Mucosa of descending colon (tissue), 3 donors: ENCODE measurements at places on chromosomes 5 and 9. TPM values are rescaled to one million over a fixed set of nuclear protein-coding genes. Genes with fewer than 3 reads are reported as not detected.
A peak's percentile ranks its signal among the peaks of the same experiment; 100 is the strongest.

GRCh38 chr5:139262742-139263445 is 30.6 kb upstream of the MATR3 start:
- DNase-seq, result peak; percentile 85

DNA sequence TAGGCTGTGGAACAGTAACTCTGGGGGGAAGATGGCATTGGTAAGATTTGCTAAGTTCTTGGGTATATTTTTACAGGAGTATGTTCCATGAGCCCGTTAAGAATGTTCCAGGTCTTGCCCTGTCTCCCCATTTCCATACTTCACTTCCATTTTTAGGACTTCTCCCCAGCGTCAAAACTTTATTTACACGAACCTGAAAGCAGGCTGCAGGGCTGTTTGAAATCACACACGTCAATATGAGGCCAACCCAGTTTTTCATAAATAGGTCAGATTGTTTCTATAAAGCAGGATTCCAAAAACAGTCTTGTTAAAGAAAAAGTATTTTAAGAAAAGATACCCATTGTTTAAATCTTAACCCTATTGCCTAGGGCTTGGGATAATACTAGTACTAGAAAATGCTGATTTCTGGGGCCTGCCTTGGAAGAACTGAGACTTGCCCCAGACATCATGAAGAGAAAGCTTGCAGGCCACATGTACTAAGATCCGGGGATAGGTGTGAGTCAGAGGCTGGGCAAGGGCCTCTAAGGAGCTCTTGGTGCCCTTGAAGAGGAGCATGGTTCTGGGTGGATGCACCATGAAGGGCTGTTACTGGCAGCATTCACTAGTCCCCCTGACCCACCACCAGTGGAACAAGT is 24.2 kb downstream of the TRIO start:
- DNase-seq, result no peak

DNA sequence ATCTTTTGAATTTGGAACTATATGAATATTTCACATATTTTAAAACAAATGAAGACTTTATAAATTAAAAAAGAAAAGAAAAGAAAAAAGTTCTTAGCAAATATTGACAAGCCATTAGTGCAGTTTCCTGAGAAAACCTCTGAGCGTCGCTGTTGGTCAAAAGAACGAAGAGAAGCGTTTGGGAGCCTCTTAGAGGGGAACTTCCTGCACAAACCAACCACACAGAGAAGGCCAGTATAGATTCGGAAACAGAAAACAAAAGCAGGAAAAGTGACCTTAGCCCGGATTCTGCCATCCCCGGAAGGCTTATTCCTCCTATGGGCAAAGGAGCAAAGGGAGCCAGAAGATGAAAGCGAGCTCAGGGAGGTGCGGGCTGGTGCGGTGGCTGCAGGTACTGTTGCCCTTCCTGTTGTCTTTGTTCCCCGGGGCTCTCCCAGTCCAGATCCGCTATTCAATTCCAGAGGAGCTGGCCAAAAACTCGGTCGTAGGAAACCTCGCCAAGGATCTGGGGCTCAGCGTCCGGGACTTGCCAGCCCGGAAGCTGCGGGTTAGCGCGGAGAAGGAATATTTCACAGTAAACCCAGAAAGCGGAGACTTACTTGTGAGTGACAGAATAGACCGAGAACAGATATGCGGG is at the start of gene PCDHGB2:
PCDHGB2 (plus strand) TSS at position 205 of the 637 bp plus-strand sequence; CDS start at position 347, 142 bp downstream.
- no peak for DNase-seq

- DNase-seq, result peak; percentile 85
These were observed 910 bp downstream of the TRIM14 start for GRCh38 chr9:98117984-98118639.

DNA sequence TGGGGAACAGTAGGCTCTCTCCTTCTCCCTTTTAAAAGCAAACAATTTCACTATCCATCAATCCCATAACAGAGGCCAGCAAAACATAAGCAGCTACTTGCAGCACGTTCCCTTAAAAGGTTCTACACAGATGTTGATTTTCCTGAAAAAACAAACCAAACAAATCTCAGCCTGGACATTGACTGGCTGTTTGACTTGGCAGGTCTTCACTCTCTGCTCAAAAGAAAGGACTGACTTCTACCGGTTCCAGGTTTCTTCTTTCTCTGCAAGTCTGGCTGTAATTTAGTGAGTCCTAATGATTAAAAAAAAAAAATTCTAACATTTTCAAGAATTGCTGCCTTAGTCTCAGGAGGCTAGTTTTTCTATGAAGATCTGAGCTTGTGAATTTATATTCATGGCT is 203.1 kb upstream of the EFNA5 start:
- DNase-seq, result no peak

DNA sequence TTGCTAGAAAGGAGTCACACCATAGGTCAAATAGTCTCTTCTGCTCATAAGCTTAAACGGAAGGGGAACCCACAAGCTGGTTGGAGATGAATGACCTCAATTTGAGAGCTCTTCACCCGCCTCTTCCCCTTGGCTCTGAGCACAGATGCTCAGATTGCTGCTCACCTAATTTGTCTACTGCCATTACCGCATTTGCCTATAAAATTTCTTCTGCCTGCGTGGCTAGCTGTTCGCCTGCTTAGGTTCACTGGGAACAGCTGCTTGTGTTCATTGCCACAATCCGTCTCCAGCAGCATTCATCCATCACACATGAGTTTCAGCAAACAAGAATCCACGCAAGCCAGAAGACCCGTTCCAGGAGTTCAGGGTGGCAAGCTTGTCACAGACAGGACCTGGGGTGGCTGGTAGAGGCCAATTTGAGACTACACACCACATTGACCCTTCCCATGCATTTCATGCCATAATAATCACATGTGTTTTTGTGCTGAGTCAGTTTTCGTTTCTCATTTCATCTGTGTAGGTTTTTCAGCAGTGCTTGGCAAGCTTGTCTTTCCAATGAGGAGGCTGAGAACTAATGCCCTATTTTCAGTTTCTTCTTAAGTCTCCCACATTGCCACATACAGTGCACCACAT is 50.2 kb upstream of the DNAH5 start:
- DNase-seq, result no peak

DNA sequence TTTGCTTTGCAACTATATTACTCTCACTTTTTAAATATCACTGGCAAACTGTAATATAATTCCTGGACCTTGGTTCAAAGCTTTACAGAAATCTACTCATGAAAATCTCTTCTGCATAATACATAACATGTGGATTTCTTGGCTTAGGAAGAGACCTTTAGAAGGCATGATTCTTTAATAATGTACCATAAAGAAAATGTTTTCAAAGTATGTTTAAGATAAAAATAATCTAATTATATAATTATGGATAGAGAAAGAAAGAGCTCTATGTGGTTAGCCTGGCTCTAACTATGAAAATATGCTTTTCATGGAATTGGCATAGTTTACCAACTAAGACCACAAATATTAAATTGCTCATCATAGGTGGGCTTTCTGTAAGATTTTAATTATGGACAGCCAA is 817.8 kb downstream of the TLE1 start:
- no peak for DNase-seq

DNA sequence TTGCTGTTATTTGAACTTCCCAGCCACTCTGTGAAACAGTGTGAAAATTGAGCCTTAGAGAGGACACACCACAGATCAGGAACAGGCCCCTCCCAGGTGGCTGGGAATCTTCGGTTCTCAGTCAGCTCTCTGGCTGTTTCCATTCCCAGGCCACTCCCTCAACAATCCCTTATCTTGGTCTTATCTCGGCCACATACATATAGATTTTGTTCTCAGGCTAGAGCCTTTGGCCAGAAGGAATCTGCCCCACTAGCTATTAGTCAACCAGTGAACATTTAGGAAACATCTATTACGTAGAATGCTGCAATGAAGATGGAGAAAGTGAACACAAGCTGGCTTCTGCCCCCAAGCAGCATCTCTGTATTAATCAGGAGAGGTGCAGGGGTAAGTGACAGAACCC is 21.0 kb upstream of the WWC1 start:
- peak; percentile 49 for DNase-seq

- DNase-seq, result no peak
These were observed 8.3 kb downstream of the PPIC start for GRCh38 chr5:123028222-123028621.

GRCh38 chr5:531749-532315 is 7.6 kb upstream of the SLC9A3 start:
- no peak for DNase-seq

DNA sequence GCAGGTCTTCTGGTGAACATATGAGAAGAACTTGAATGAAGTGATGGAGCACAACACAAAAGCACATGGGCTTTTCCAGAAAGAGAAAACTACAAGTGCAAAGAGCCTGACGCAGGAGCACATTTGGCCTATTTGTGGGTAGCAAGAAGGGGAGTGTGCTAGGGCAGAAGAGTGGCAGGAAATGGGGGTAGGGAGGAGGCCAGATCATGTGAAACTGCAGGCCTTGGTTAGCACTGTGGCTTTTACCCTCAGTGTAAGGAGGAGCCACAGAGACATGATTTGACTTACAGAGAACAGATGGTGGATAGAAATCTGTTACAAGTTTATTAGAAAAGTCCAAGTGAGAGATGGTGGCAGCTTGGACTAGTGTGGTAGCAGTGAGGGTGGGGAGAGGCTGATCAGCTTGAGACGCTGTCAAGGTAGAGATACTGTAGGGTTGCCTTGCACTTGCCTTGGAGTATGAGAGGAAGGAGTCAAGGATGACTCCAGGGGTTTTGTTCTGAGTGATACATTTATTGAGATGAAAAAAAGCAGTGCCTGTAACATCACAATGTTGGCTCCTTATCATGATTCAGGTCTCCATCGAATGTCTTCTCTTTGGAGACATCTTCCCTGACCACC is 126.7 kb downstream of the PPP2R2B start:
- DNase-seq, result peak; percentile 21

GRCh38 chr9:8604201-8604600 is 804.6 kb upstream of the DMAC1 start:
- no peak for DNase-seq

GRCh38 chr9:133534346-133535291 is at the start of gene ADAMTSL2:
Gene ADAMTSL2, plus strand, starts transcription at chr9:133534704. Its CDS starts 2,009 bp downstream, at chr9:133536713.
- no peak for DNase-seq

DNA sequence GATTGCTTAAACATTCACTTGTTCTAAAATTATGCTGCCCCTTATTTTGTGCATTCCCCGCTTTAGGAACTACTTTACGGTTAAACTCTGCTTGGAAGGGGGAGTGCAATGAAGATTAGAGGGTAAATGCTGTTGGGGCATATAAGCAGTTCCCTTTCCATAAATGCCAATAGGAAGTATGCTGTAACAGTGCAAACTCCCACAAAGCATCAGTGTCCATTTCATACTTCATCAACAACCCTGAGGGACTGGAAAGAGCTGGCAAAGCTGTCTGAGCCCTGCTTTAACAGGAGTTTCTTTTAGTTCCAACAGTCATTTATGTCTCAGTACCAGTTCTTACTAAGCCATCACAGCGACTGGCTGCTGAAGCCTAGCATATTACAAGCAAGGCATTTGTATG is 1.8 kb downstream of the ACTL7A start:
- no peak for DNase-seq

DNA sequence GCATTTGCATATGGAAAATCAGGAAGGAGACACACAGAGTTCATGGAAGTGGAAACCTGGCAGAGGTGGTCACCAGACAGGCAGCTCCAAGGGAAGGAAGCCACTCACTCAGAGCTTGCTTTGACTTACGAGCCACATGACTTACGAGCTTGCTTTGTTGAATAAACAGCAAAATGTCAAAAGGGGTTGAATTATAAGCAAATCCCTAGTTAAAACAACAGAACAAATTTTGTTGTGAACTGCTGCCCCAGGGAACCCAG is 164.3 kb downstream of the SYK start:
- DNase-seq, result no peak

GRCh38 chr5:60744682-60745081 is 44.7 kb upstream of the DEPDC1B start:
- no peak for DNase-seq

DNA sequence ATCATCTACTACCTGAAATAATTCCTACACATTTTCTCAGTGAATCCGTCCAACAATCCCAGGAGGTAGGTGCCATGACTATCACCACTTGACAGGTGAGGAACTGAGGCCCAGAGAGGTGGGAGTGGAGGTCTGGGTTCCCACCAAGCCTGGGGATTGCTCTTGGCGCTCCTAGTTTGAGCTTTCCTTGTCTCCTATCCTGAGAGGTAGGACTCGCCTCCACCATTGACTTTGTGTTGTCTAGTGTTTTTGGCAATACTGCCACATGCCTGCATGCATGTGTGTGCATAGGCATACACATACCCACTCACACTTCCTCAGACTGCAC is 6.3 kb upstream of the NTNG2 start:
- DNase-seq, result no peak

DNA sequence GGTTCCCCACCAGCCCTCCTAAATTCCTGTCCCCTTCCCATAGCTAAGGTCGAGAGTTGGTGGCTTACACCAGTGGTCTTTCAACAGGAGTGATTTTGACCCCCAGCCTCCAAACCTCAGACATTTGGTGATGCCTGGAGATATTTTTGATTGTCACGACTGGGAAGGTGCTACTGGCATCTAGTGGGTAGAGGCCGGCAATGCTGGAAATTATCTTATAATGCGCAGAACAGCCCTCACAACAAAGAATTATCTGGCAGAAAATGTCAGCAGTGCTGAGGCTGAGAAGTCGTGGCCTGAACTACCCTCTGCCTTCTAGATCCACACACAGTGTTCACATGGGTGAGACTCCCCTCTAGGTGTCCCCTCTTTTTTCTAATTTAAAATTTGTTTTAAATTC is 69.6 kb downstream of the IL31RA start:
- no peak for DNase-seq

GRCh38 chr9:89352451-89352850 is 34.2 kb downstream of the SECISBP2 start:
- no peak for DNase-seq

GRCh38 chr9:84709056-84709455 is 39.5 kb downstream of the NTRK2 start:
- no peak for DNase-seq

GRCh38 chr9:16899606-16900005 is 29.1 kb upstream of the BNC2 start:
- DNase-seq, result no peak

DNA sequence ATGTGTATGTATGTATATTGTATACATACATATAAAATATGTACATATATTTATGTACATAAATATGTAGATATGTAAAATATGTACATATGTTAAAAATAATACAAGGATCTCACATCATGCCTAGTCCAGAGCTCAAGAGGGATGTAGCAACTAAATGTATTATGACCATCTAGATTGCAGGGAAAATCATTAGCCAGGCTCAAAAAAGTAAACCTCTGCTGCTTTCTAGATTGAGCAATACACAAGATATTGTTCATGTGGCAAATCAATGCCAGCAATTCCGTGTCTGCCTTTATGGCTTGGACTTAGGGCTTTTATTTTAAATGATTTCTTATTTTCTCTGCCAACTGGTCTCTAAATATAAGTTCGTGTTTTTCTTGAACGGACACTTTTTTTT is 65.2 kb downstream of the RAI14 start:
- no peak for DNase-seq

ZNF367 gene
- 1.4 TPM for total RNA-seq

LVRN gene
- total RNA-seq, result 1.8 TPM

JAKMIP2 gene
- 2.0 TPM for total RNA-seq

CYLC2 gene
- not detected for total RNA-seq

F2RL1 gene
- total RNA-seq, result 177 TPM

GFI1B gene
- total RNA-seq, result 1.4 TPM

SLC22A5 gene
- total RNA-seq, result 27.9 TPM

HSPA9 gene
- 173 TPM for total RNA-seq

LCN2 gene
- total RNA-seq, result 20.5 TPM

CDC25C gene
- 1.3 TPM for total RNA-seq

GPR151 gene
- total RNA-seq, result not detected

FLT4 gene
- total RNA-seq, result 6.0 TPM

CAVIN4 gene
- total RNA-seq, result 0.82 TPM

JAK2 gene
- total RNA-seq, result 17.0 TPM

OTULINL gene
- 33.9 TPM for total RNA-seq

CDX1 gene
- 140 TPM for total RNA-seq
